Left ventricle myocardium inferior (tissue), 1 donor: ENCODE measurements at places on chromosomes 6 and 20. TPM values are rescaled to one million over a fixed set of nuclear protein-coding genes. Genes with fewer than 3 reads are reported as not detected.

DNA sequence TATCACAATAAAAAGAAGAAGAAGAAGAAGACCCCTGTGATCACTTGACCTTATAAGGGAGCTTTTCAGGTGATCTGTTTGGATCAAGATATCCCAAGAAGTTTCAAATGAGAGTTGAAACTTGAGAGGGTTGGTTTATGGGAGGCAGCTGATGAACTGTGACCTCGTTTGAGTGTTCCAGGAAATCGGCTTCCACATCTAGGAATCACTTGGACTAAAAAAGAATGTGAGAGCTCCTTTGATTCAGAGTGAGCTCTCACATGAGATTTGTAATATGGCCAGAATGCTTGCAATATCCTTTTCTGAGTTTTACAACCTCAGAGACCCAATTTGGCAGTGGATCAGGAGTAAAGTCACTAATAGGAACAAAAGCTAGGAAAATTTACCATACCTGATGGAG, 228.1 kb downstream of the ATXN1 start:
- no peak for DNase-seq

DNA sequence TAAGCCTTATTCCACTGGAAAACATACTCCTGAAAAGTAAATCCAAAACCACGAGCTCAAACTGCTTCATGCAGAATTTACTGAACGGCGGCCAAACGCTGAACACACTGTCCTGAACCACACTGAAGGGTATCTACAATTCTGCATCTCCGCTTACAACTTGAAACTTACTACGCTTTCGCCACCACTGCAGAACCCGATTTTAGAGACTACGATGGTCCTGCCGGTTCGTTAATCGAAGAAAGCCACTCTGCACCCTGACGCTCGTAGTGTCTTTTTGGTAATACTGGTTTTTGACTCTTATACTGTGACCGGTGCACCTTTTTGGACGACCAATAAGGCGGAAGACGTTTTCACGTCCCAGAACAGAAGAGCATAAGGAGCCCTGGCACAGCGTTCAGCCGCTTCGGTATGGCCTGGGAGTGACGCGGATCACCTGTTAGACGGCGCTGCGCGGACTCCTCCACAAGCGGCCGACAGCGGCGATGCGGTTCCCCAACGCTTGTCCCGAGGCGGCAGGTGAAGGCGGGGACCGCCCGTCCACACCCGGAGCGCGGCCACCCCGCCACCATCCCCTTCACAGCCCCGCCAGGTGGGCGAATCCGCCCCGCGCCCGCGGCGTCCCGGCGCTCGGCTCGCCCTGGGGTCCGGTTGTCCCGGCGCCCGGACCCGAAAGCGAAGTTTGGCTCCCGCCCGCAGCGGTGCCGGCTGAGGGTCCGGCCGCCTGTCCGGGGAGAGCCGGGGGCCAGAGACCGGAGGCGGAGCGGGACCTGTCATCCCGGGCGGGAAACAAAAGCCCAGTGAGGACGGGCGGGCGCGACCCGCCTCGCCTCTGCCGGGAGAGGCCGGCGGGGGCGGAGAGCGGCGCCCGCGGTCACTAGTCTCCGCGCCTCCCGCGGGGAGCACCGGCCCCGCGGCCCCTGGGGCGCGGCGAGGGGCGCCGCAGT, 784 bp downstream of the FKBP5 start:
- peak; percentile 62 for DNase-seq

DNA sequence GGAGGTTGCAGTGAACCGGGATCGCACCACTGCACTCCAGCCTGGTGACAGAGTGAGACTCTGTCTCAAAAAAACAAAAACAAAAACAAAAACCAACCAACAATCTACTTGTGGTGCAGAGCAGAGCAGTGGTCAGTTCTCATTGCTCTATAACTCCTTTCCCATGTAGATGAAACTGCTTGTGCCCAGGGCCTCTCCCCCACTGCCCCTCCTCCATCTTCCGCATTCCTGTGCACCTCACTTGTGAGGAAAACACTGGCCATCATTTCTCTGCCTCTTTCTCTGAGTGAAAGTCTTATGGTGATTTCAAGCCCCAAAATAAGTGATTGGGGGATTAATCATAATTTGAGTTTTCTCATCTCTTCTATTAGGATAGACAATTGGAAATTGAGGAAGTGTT, 63.9 kb upstream of the GLP1R start:
- DNase-seq, result no peak

GRCh38 chr6:36533321-36533720, 14.0 kb downstream of the STK38 start:
- no peak for DNase-seq

GRCh38 chr6:43940393-43941087, 170.5 kb downstream of the VEGFA start:
- peak; percentile 7 for DNase-seq

- DNase-seq, result no peak
Measured at GRCh38 chr20:11168026-11168425, 494.2 kb upstream of the JAG1 start.

GRCh38 chr6:117906958-117907600, at the start of gene SLC35F1:
Gene SLC35F1 (plus strand): TSS chr6:117907264.
- peak; percentile 25 for DNase-seq

- no peak for DNase-seq
Measured at GRCh38 chr6:1322156-1322555, 10.3 kb downstream of the FOXQ1 start.

- DNase-seq, result no peak
Measured at GRCh38 chr20:58192567-58192966, 35.9 kb downstream of the ANKRD60 start.

DNA sequence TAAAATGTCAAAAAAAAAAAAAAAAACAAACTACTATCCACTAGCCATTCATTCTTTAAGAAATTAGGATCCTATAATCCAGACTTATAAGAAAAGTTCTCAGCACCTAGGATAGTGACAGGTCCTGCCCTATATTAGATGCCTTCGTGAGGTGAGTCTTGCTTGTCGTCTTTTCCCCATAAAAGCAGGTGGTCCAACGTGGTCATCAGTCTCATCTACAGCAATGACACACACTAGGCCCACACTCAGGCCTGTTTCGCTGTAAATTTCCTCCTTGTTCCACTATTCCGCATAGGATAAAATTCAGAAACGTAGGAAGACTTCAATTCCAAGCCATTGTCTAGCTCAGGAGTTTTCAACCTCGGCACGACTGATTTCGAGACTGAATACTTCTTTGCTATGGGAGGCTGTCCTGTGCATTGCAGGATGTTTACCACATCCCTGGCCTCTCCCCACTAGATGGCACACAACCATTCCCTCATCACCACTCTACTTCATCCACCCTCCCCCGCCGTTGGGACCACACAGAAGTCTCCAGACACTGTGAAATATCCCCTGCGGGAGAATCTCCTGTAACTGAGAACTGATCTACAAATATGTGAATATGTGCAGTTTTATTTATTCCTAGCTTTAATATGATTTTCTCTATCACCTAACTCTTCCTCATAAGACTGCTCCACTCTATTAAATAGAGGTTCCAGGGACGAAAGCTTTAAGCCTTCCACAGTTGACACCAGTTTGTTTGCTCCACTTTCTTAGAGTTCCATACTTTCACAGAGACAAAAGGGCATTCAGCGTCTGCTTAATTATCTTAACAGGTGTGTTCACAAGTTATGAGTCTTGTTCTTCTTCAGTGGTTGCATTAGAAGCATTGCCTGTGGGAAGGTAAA, 346.3 kb downstream of the BMP2 start:
- DNase-seq, result peak; percentile 30

Gene OTOR
- total RNA-seq, result not detected

Gene ENPP1
- 2.9 TPM for total RNA-seq

Gene CST7
- 0.66 TPM for total RNA-seq
